Inflammatory macrophage treated with lipopolysaccharide for 4 hours (primary cell): ENCODE measurements at places on chromosomes 2 and 18.
A peak's percentile ranks its signal among the peaks of the same experiment; 100 is the strongest.

- DNase-seq: no peak
These were observed 239.3 kb downstream of the ZNF385B start for GRCh38 chr2:179622112-179622511.

- no peak for DNase-seq
These were observed 133.7 kb downstream of the SH3BP4 start for GRCh38 chr2:235085476-235085875.

DNA sequence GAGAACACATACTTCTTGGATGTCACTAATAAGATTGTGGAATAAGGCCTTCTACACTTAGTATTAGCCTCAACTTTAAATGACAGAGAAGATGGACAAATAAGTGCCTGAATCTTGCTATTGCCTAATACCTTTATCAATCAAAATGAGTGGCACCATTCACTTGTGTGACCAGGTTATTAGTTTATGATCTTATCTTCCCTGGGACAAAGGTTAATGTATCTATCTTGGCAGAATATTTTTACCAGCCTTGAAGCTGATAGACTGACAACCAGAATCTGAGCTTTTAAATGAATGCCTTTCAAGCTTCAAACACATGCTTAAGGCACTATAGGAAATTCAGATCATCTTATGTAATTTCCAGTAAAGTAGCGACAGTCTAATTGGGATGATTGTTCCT lies 202.9 kb downstream of the CCDC85A start:
- no peak for DNase-seq

DNA sequence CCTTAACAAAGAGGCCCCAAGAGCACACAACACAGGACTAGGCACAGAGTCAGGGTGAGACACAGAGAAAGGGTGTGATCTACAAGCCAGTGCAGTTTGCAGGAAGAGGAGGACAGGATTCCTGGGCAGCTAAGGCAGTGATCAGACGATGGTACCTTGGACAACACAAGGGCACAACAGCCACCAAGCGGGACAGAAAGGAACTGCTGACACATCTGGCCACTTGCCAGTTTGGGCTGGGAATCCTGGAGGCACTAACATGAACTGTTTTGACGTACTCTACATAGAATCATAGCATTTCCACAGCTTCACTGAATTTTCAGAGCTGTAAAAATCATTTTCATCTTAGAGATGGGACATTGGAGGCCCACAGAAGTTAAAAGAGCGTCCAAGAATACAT lies 221.5 kb upstream of the SLC35G4 start:
- DNase-seq: peak; percentile 38

DNA sequence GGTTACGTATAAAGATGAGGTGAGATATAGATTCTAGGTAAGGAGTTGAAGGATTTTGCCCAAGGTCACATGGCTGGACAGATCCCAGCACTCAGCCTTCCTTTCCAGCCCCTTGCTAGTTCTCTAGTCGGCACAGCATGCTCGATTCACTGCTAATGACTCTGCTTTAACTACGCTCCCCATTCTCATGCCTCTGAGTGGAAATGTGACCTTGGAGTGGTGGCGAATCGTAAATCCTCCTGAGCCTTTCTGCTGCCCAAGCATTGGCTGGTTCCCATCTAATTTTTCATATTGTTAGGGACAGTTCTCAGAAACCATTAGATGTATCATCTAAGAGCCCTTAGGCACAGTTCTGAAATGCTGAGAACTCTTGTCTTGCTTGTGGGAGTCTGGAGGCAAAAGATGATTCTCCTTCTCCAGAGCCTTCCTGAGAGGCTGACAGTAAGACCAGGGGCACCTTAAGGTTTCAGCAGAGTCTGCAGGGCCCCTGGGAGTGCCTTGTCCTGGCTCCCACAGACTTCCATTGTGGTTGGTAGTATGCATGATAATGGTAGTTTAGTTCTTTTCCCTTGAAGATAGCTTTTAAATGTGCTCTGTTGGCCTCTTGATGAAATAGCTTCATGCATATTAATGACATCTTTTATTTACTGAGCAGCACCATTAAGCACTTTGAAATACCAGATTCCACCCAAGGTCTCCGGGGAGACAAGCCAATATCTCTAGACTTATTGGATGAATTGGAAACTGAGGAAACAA lies 377.8 kb upstream of the SLC14A2 start:
- DNase-seq: no peak

DNA sequence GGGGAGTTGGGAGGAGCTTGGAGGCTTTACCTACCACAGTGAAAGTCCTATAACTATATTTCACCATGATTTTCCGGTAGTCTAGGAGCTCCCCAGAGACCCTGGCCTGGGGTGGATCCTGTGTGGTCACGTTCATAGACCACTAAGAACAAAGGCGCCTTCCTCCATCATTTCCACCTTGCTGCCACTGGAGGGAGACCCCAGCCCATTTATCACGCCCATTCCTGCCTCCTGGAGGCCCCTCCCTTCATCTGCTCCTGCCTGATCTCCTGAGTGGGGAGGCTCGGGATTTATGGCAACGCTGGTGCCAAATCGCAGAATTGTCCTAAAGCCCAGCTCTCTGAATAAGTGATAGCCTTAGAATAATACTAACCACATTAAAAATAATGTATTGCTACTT lies 507.6 kb upstream of the SPHKAP start:
- DNase-seq: no peak

DNA sequence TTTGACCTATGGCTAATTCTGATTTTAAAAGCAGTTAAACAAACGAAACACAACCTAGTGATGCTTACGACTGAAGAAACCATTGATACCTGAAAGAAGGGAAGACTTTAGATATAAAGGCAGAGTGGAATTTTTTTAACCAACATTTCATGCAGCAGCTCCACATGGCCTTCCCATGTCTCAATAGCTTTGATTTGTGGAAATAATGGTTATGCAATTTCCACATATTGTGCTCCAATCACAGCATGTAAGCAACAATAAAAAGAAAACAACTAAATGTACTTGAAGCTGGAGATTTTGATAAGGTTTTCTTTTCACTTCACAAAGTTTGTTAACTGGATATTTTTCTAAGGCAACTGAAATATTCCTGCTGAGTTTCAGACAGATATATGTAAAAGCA lies 82.0 kb upstream of the SLC39A10 start:
- DNase-seq: peak; percentile 70

DNA sequence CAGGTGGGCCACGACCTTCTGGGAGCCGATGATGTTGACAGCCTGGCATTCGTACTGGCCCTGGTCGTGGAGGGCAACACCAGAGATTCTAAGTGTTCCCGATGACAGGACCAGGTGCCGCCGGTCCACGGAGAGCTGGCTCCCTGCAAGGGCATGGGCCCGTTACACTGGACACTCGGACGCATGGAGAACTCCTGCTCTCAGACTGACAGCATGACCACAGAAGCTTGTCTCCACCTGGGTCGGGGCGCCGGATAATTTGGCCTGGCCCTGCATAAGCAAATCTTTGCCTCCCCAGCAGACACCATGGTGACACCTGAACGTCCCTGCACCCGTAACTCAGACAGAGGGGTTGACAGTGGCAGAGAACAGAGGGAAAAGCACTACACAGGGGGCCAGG lies 80.7 kb downstream of the PXDN start:
- no peak for DNase-seq

- no peak for DNase-seq
These were observed 200.9 kb downstream of the PIEZO2 start for GRCh38 chr18:10948421-10948820.

DNA sequence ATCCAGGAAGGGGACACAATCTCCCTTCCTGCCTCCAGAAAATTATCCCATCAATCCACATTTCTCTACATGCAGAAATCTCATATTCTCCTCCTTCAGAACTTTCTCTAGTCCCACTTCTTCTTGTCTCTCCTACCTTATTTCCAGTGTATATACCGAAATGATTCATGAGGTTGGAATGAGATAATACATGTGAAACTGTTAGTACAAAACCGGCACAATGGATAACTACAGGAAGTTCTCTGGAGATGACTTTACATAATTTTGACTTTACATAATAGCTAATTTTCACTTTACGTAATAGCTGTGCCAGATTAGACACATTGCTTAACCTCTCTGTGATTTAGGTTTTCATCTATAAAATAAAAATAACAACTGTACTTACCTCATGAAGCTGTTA lies 801.3 kb downstream of the ERBB4 start:
- peak; percentile 7 for DNase-seq

DNA sequence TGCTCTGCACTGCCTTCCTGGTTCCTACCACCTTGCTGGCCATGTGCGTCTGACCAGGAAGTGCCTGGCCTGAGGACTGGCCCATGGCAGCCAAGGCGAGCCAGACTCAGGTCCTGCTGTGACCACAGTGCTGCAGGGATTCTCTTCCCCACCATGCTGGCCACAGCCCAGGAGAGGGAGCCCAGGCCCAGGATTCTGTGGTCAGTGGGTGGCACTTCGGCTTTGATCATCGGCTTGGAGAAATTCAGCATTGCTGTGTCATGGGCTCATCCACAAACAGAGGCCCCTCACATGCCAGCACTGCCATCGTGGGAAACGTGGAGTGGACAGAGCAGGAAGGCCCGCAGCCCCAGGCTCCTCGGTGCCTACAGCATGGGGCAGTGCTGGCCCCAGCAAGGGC lies 211.6 kb downstream of the SEPTIN10 start:
- no peak for DNase-seq

DNA sequence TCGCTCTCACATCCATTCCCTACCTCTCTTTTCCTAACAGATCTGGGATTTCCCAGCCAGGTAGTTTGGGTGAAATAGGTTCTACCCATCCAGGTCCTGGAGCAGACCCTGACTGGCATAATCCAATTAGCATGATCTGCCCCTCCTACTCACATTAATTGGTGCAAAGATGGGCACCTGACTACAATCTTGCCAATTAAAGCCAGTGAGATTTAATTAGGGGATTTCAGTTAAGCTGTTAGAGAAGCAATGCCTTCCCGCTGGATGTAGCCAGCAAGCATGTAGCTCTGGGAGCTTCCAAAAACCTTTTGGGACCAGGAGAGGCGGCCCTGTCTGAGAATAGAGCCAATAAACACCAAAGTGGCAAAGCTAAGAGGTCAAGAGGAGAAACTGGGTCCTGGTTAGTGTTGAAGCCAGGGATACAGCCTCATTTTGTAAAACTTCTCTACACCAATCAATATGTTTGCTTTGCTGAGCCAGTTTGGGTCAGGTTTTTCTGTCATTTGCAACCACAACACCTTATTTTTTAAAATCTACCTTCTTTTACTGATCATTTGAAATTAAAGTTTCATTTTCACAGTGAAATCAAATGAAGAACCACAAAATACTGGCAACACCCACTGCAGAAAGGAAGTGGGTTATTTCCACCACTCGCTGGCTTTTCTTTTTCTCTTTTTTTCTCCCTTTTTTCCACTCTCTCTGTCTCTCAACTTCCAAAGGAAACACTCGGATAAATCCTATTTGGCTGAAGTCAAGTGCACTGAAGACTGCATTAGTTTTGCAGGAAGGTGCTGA lies 3.2 kb upstream of the TTC39C start:
- no peak for DNase-seq

DNA sequence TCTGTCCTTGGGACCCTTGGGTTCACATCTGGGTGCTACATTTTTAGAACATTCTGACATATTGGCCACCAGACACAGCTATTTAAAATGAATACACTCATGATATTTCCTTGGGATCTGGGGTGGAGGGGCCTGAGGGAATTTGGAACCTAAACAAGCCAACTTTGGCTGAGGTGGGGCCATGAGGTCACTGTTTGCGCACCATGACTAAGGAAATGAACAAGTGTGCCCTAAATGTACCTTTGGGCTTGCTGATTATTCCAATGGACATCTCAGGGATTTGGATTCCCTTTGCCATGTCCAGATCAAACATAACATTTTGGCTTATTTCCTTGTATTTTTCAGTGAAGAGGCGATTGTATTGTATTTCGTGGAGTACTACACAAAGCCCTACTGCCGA lies 80.5 kb upstream of the SEC11C start:
- no peak for DNase-seq

GRCh38 chr18:3552305-3552704 lies 102.3 kb downstream of the TGIF1 start:
- DNase-seq: no peak

- DNase-seq: no peak
These were observed 166.7 kb upstream of the GLI2 start for GRCh38 chr2:120568975-120569268.

GRCh38 chr18:11994336-11994702 lies 13.0 kb downstream of the IMPA2 start:
- DNase-seq: peak; percentile 51

- DNase-seq: no peak
These were observed 728.9 kb downstream of the SUCLG1 start for GRCh38 chr2:83730223-83730622.
